ENCODE measurements at places on chromosomes 13 and 19.

DNA sequence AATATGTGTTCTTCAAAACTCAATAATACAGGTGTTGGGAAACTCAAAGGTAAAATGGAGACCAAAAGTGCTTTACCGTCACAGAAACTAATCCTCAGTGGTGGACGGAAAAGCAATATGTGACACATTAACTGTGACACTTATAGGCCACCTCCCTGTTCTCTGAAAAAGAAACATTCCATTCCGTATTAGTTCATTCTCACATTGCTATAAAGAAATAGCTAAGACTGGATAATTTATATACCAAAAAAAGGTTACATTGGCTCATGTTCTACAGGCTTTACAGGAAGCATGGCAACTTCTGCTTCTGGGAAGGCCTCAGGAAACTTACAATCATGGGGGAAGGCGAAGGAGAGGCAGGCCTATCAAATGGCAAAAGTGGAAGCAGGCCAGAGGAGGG lies 435.3 kb upstream of the HTR2A start:
- DNase-seq, result peak; percentile 78

DNA sequence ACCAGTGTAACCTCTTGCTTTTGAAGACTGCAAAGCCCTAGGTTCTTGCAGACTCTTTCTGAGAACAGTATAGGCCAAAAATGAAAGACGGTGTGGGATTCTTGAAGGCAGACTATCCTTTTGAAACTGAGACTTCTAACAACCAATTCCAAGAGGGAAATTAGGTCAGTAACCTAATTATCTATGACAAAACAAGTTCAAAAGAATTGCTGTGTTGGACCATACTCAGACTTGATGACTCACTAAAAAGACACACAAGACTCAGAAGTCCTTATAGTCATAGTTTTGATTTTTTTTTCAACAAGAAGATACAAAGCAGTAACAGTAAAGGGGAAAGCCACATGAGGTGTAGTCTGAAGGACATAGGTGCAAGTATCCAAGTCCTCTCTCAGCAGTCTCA lies 624.0 kb upstream of the GPC6 start:
- peak; percentile 34 for DNase-seq

DNA sequence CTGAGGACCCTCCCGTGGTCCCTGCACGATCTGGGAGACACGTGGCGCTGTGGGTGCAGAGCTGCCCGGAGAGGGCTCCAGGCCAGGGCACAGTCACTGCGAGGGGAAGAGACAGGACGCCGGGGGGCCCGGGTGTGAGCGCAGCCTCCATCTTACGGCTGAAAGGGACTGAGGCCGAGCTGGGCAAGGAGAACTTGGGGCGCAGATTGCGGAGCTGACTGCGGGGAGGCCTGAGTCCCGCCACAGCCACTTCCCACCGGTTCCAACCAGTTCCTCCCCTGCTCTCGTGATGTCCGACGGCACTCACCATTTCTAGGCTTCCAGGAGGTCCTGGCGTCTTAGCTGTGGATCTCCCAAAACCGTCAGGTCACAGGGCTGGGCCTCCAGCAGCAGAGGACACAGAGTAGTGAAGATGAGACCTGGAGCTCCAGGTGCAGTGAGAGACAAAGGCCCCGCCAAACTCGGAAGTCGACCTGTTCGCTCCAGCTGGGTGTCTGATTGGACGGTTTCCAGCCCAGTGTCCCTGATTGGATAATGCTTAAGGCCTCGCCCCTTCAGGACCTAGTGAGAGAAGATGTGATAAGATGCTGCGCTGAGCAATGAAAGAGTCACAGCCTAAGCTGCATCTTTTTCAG lies 4.8 kb upstream of the ZNF253 start:
- no peak for DNase-seq

GRCh38 chr19:1725100-1726064 lies 27.9 kb upstream of the ONECUT3 start:
- DNase-seq, result peak; percentile 58

DNA sequence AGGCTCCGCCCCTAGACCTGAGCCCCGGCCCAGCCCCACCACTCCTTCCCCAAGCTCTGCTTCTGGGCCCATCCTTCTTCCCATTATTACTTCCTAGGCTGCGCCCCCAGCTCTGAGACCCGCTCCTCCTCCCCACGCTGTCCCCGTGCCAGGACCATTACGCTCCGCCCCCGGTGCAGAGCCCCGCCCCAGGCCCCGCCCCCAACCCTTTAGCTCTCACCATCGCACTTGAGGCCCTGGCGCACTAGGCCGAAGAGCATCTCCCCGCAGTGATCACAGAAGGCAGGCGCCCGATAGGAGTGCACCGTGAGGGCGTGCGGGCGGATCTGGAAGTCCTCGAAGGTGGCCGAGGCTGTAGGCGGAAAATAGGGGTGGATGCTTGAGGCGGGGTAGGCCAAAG lies 6.2 kb downstream of the PRKD2 start:
- no peak for DNase-seq

DNA sequence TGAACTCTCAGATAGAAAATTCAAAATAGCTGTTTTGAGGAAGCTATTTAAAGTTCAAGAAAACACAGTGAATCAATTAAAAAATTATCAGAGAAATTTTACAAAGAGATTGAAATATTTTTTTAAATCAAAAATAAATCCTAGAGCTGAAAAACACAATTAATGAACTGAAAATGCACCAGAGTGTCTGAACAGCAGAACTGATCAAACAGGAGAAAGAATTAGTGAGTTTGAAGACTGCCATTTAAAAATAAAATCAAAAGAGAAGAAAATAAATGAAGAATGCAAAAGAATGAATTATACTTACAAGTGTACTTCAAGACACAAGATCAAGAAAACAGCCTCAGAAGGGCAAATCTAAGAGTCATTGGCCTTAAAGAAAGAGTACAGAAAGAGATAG lies 1000.2 kb upstream of the ATXN8OS start:
- no peak for DNase-seq

DNA sequence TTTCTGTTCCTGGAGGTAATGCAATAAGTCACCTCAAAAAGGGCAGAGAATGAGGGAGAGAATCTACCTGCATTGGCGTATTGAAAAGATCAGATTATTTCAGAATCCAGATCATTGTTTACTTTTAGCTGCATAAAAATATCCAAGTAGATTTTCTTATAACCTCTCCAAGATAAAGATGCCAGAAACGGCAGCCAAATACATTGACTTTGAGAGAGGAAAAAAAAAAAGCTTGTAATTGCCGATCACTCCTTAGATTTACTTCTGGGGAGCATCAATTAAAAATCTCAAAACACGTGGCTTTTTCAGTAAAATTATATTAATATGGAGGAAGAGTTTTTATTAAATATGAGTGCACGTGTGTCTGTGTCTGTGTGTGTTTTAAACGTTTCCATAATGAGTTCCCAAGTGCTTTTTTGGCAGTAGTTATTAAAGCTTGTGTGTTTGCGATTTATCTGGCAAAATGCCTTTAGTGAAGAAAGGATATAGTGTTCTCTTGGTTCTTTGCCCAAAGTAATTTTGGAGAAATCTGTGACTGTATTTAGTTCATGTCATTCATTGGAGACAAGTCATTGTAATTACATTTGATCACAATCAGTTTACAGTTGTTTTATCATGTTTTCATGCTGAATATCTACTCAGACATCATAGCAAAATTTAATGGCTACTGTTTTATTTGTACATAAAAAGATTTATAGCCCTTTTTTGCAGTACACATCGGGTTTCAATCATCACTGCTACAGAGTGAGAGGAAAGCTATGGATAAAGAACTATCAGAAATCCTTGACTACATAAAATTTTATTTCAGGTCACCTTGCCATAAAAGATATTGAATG lies 176.1 kb downstream of the TM9SF2 start:
- DNase-seq, result peak; percentile 14

DNA sequence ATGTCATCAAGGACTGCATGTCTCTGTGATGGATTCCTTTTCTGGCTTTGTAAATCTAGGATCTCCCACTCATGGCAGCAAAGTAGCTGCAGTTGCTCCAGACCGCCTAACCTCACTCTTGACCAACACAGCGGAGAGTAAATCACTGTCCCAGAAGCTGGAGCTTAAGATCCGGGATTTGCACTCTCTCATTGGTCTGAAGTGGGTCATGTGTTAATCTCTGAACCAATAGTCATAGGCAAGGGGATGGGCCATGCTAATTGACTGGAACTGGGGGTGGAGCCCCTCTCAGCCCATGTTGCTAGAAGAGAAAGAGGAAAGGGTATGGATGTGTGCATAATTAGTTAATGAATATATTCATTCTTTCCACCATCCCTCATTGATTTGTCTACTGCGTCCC lies 34.0 kb downstream of the VAV1 start:
- no peak for DNase-seq

DNA sequence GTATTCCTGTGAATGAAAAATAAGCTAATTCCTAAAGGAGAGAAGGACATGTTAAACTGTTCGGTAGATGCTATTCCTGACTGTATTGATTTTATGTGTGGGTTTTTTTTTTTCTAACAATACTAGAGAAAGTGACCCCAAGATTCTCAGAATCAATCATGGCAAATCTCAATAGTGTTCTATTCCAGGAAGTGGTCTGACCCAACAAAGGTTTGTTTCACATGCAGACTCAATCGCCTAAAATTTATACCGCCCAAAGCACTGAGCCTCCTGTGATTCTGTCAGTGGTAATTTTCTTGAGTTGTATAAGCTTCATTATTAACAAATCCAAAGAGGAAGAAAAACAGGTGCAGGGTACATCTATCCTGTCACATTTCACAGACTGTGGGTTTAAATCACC lies 293.7 kb downstream of the SUCLA2 start:
- DNase-seq, result no peak

DNA sequence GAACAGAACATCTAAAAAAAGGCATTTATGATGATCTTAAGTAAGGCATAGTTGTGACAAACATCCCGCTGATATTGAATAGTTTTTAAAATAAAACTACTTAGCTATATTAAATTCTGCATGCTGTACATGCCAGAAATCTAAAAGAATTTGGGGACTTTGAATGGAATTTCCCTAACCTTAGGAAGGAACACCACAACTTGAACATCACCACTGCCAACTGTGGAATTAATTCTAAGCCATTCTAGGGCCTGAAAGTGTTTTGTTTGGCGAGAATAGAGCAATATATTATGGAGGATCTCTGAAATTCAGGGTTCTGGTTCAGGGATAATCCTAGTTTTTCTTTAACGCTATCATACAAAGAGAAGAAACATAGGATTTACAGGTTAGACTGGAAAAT lies 17.8 kb upstream of the LATS2 start:
- peak; percentile 67 for DNase-seq

GRCh38 chr19:51450730-51451307 lies 7.4 kb downstream of the SIGLEC8 start:
- DNase-seq, result no peak

- no peak for DNase-seq
Observed at GRCh38 chr19:33801411-33801810, 4.7 kb downstream of the KCTD15 start.

- no peak for DNase-seq
Observed at GRCh38 chr13:108785844-108786243, 156.4 kb downstream of the MYO16 start.

- no peak for DNase-seq
Observed at GRCh38 chr19:48760504-48761205, 5.3 kb downstream of the FGF21 start.

DNA sequence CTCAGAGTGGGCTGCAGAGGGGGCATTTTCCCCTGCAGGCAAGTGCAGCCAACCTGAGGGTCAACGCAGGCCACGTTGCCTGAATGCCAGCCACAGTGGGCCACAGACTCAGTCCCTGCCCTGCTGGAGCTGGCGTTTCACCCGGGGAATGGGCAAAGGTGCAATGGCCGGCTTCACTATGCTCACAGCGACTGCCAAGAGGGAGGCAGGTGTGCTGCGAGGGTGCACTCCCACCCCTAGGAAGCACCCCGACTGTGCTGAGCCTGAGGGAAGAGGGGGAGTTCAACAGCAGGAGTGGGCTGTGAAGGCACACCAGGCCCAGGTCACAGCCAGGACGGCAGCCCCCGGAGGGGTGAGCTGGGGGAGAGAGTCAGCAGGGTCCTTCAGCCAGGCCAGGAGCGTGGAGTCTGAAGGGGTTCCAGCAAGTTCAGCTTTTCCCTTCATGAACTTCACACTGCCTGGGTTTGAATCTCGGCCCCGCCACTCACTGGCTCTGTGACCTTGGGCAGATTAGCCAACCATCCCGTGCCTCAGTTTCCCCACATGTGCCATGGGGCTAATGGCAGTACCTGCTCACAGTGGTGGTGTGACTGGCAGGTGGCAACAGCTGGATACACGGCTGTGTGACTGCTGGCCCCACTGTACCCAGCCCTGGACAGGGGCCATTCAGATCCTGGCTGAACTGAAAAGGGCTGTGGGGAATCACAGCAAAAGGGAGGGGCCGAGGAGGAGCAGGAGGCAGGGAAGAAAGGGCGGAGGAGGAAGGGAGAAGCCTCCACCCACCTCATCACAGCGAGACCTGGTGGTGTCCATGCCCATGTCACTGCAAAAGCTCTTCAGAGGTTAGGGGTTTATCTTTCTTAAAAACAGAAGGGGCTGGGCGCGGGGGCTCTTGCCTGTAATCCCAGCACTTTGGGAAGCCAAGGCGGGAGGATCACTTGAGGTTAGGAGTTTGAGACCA lies 7.6 kb downstream of the TRAPPC6A start:
- no peak for DNase-seq

DNA sequence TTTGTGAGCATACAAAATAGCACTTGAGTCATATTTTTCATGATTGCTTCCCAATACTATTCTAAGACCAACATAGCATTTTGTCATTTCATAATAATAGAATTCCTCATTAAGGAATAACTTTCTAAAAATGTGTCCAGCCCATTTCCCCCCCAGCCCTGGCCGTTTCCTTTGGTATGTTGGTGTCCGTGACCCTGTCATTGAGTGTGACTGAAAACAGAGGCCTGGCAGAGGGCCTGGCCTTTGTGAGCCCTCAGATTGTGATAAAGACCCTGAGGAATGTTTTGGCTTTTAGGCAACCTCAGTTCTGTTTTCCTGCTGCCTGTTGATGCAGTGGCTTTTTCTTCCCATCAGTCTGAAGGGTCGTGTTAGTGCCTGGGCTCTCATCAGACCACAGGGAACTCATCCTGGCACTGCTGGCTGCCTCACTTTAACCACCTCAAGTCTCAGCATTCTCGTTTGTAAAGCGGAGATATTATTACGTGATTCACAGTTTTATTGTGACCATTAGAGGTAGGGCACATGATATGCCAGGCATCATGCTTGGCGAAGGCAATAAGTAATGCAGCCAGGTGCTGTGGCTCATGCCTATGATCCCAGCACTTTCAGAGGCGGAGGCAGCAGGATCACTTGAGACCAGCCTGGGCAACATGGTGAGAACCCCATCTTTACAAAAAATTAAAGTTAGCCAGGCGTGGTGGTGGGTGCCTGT lies 13.8 kb downstream of the SPINT2 start:
- DNase-seq, result peak; percentile 77
